Stimulated activated CD8-positive, alpha-beta memory T cell treated with anti-CD3 and anti-CD28 coated beads, Interleukin-15, amount 100 ng/mL, for 24 hours (primary cell): ENCODE measurements at places on chromosomes 5 and 9.
A peak's percentile ranks its signal among the peaks of the same experiment; 100 is the strongest.

GRCh38 chr5:30686530-30686929, 507.0 kb upstream of the CDH6 start:
- no peak for DNase-seq

- DNase-seq = no peak
These were observed 16.6 kb downstream of the ATOX1 start for GRCh38 chr5:151741678-151742423.

DNA sequence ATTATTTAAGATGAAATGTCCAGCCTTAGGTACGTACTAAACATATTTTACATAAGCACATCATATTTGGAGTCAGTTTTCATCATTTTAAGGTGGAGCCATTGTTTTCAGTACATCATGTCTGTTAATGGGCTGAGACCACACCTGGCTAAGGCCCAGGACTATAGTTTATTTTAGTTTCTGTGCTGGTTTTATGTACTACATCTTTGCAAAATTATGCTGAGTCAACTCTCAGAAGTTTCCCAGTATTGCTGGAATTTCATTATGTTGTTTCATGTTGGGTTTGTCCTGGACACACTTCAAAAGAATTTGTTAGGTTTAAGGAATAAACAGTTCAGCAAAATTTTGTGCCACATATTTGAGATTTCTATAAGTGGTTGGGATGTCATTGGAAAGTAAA, 171.2 kb downstream of the CCDC171 start:
- DNase-seq = no peak

DNA sequence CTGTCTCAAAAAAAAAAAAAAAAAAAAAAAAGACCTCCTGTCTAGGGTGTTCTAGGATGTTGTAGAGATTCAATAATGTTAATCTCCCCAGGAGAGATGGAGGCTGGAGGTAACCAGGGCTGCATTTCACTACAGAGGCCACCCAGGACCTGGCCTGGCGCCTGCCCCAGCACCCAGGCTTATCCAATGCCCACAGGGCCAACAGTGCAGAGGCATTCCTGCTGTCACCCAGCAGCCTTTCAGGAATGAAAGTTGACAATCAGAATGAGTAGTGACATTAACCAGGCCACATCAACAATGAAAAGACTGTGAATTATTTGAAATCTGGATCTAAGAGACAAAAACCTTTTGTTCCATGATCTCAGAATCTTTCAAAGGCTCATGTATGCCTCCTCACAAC, 36.2 kb upstream of the GABRP start:
- DNase-seq = no peak

- DNase-seq = peak; percentile 62
These were observed at the start of gene ZBTB26 for GRCh38 chr9:122931226-122932121. ZBTB26 (minus strand) TSS chr9:122931512; CDS start chr9:122919934, 11,578 bp downstream.

DNA sequence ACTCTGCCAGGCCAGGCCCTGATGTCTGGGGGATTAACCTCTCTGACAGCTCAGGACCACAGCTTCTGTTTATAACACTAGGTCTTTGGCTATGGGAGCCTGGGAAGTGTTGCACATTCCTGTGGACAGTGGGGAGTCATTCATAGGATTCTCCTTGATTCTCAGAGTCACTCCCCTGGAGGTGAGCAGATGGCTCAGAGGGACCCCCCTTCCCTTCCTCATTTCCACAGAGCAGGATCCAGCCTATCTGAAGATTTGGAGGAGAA, 60.2 kb downstream of the NRG2 start:
- DNase-seq = no peak

GRCh38 chr5:34547300-34548085, 108.6 kb upstream of the RAI14 start:
- no peak for DNase-seq

- DNase-seq = no peak
These were observed 2.3 kb downstream of the EIF4E1B start for GRCh38 chr5:176632745-176633144.

- DNase-seq = no peak
These were observed 12.4 kb upstream of the PTPN3 start for GRCh38 chr9:109510506-109510905.
